ENCODE measurements at places on chromosomes 5 and 9. TPM values are rescaled to one million over a fixed set of nuclear protein-coding genes. Genes with fewer than 3 reads are reported as not detected.

DNA sequence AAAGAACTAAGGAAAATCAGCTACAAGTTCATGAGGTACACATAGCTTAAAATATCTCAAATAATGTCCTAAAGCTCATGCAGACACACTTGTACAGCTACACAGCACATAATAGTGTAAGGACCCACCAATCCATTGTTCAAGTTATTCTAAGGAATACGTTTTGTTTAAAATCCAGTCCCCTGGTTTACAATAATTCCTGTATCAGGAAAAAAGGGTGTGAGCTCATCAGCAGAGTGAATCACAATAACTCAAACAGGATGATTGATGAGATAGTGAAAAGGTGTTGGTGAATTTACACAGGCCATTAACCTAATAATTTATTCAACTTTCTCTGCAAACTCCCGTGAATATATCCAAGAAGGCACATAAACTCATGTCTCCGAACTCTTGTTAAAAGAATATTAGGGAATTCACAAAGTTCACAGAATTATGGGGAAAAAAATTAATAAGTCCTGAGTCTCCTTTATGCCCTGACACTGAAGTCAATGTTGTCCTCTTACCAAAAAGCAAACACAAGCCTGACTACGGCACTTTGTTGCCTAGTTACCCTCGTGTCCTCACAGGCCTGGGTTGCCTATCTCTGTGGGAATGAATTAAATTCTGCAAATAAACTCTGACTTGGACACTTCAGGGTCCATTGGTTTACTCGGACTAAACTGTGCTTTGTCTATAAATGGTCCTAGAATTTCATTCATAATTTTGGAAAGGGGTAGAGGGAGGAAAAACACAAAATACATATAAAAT is 142.8 kb upstream of the PDE4D start:
- no peak for DNase-seq

- DNase-seq: peak; percentile 68
These were observed 18.3 kb upstream of the IL33 start for GRCh38 chr9:6197330-6197729.

- peak; percentile 46 for DNase-seq
These were observed 154.2 kb downstream of the CD180 start for GRCh38 chr5:67042176-67043003.

DNA sequence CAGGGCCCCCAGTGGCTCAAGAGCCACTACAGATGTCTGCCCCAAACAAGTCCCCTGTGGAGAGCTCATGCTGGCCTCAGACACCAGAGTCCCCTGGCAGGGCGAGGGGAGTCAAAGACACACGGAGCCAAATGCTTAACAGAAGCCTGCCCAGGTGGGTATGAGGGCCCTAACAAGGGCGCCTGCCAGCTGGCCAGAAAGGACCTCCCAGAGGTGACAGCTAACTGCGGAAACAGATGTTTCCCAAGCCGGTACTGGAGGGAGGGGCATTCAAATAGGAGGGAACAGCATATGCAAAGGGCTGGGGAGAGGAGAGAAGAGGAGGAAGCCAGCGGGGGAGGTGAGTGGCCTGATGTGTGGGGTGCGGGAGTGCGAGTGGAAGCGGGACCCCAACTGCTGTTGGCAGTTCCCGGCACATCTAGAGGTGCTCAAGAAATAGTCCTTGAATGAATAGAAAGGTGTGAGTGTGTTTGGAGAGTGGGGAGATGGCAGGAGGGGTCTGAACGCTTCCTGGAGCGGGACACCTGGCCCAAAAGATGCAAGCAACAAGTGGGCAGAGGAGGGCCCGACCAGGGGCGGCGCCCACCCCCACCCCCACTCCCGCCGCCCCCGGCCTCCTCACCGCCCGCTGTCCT is 824 bp downstream of the MXD3 start:
- no peak for DNase-seq

DNA sequence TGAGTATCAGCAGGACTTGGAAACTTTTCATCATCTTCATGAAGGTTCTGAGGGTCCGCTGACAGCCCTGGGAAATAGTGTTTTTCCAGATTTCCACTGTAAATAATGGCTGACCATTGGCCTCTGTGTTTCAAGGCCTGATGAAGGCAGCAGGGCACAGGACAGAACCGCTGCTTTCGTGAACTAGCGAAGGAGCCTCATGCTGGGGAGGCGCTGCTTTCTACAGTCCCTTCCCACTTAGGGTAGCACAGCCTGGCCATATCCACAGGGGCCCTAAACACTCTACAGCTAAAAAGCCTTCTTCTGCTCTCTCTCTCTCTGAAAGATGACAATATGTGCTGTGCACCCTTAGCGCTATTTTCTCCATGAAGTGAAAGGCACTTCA is 118.2 kb downstream of the MED27 start:
- no peak for DNase-seq

- DNase-seq: peak; percentile 62
These were observed 35.2 kb upstream of the GLDC start for GRCh38 chr9:6680797-6681146.

GRCh38 chr9:30075451-30076199 is 2308.8 kb upstream of the ACO1 start:
- no peak for DNase-seq

DNA sequence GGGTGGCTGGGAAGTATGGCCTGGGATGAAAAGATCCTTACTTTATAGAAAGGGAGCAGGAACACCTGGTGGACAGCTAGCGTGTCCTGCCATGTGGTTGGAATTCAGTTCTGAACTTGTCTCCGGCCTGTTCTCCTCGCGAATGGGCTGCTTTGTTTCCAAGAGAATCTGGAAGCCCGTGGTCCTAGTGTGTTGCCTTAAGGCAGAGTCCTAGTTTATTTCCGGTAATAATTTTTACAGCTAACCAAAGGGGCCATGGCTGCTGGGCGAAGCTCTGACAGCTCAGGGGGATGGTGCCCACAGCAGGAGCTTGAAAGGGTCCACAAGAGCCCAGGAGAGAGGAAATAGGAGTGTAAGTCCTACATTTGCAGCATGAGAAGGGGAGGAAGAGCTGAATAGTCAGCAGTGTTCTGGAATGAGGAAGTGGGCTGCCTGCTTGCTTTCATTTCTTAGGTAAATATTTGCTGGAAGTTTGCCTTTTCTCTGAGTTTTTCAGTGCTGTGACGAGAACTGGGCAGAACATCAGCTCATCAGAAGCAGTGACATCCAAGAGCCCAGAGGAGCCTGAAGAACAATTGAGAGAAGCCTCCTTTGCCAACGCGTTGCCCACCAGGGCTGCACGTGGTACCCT is 13.1 kb upstream of the IGFBPL1 start:
- DNase-seq: peak; percentile 42

- no peak for DNase-seq
These were observed 55.4 kb downstream of the SNCAIP start for GRCh38 chr5:122367456-122367855.

GRCh38 chr5:151134228-151134627 is 23.4 kb downstream of the ANXA6 start:
- no peak for DNase-seq

- no peak for DNase-seq
These were observed 25.1 kb upstream of the NOTCH1 start for GRCh38 chr9:136570916-136571315.

DNA sequence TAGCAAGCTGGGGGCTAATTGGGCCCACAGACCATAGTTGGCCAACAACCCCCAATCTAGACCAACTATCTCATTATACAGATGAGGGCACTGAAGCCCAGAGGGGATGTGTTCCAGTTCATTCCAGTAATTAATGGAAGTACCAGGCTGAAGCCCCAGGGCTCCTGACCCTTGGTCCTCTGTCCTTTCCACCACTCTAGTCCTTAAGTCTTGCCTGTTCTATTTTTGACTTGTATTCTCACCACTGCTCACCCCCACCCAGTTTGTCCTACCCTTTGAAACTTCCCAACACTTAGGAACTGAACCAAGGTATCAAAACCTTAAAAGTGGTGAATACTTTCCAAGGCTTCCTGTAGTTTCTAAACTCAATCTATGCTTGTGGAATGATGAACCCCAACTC is 407.4 kb downstream of the ENC1 start:
- no peak for DNase-seq

- DNase-seq: no peak
These were observed 278.2 kb downstream of the GLIS3 start for GRCh38 chr9:4021621-4022213.

DNA sequence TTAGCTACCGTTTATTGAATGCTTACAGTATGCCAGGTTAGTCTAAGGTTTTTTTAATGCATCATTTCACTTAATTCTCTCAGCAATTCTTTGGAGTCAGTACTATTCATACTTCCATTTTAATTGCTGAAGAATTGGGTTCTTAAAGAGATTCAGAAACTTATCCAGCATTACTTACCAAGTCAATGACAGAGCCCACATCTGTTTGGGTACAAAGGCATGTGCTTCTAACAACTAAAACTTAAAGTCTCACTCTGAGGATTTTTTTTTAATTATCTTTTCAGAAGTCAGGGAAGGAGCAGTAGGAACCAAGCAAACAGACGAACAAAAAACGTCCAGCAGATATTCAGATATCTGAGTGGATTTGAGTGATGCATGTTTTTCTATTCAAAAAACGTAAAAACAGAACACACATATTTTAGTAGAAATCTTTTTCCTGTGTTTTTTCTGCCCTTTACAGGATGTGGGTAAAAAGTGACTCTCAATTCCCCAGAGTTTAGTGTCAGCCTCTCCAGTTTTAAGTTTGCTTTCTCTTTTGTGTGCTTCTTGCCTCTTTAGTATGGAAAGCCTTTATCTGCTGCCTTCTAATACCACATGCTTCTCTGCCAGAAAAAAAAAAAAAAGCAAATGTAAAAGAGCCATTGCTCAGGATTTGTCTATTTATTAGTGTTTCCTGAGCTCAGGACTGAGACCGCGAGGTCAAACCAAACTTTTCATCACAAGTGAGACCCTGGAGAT is 118.0 kb downstream of the PRKACG start:
- DNase-seq: no peak

GRCh38 chr5:175590471-175590881 is 67.4 kb upstream of the HRH2 start:
- DNase-seq: peak; percentile 93

- peak; percentile 54 for DNase-seq
These were observed 155.7 kb downstream of the RMI1 start for GRCh38 chr9:84136119-84136868.

GRCh38 chr5:123809594-123810221 is 297.7 kb downstream of the CSNK1G3 start:
- DNase-seq: no peak

DNA sequence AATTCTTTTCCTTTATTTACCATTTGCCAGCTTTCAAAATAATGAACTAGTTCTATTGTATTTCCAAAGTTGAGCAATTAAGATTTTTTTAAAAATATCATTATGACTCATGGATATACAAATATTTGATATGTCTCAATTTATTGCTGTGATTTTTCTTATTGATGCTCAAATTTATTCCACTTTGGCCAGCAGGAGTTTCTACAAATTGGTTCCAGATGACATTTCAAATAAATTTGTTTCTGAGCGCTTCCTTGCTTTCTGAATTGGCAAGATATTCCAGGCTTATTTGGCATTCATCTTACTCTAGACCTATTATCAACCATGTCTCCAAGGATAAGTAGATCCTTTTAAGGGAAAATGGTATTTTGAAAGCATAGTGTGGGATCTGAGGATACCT is 58.5 kb upstream of the TJP2 start:
- DNase-seq: no peak

- DNase-seq: no peak
These were observed 162.9 kb upstream of the ELL2 start for GRCh38 chr5:96124589-96124988.

DNA sequence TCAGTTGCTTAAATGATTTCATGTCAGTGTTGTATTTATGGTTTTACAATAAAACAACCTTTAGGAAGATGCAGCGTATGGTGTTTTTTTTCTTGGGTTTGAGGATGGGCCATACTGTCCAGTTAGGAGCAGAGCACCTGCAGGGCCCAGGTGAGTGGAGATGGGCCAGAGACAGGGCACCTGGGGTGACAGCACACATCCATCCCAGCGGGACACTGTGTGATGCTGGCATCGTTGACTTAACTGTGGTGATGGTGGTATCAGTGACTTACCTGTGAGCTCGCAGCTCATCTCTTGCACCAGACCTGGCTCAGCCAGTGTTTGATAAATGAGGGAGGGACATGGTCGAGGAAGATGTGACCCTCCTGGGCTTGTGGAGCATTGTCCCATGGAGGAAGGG is 21.6 kb downstream of the AMBP start:
- DNase-seq: no peak

DNA sequence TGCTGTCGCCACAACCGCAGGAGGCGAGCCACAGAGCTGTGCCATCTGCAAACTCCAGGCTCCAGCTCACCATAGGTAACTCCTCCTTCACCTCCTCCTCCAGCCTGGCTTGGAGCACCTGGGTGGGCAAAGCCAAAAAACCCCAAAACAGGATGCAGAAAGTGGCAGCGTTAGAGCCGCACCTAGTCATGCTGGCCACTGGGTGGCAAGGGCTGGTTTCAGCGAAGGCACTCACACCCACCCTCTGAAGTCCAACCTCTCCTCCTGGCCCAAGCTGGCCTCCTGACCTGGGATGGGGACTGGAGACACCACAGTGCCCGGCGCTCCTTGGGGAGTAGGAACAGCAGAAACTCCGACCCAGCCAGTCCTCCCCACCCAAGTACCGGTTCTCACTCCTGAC is 28.7 kb upstream of the ZNF354B start:
- DNase-seq: no peak

DNA sequence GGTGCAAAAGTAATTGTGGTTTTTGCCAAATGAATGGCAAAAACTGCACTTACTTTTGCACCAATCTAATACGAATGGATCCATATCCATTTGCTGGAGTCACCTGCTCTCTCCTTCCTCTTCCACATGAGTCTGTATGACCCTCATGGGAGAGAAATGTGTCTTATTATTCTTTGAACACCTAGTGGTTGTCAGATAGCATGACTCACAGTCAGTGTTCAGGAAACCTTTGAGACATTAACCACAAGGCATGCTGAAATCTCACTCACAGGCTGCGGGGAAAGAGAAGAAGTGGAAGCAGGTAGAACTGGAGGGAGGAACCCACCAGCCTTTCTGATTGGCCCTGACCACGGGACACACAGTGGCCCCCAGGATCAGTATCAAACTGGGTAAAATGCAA is 222.8 kb upstream of the KLF4 start:
- no peak for DNase-seq

DNA sequence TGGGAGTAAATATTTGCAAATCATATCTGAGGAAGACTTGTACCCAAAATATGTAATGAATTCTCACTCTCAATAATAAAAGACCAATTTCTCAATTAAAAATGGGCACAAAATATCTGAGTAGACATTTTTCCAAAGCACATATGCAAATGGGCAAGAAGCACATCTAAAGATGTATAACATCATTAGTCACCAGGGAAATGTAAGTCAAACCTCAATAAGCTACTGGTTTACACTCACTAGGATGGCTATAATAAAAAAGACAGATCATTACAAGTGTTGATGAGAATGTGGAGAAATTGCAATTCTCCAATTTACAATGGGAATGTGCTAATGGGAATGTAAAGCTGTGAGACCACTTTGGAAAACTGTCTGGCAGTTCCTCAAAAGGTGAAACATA is 13.9 kb downstream of the PCSK5 start:
- no peak for DNase-seq

The TEX48 gene
- polyA plus RNA-seq: not detected

The EDIL3 gene
- 7.2 TPM for polyA plus RNA-seq

The CCDC187 gene
- polyA plus RNA-seq: 0.13 TPM

The PCDHA9 gene
- polyA plus RNA-seq: 0.72 TPM

The INIP gene
- polyA plus RNA-seq: 20.5 TPM

The DAPK1 gene
- polyA plus RNA-seq: 21.0 TPM

The ABLIM3 gene
- 2.4 TPM for polyA plus RNA-seq

The NUDT12 gene
- 13.6 TPM for polyA plus RNA-seq

The FOXD4 gene
- polyA plus RNA-seq: not detected

The C9 gene
- not detected for polyA plus RNA-seq

The LHX3 gene
- polyA plus RNA-seq: not detected

The OCLN gene
- polyA plus RNA-seq: 4.0 TPM

The MSMP gene
- not detected for polyA plus RNA-seq
